ENCODE measurements at places on chromosomes 5 and 9. TPM values are rescaled to one million over a fixed set of nuclear protein-coding genes. Genes with fewer than 3 reads are reported as not detected.

The STKLD1 gene
- total RNA-seq, result 0.32 TPM

The FAXDC2 gene
- 22.5 TPM for total RNA-seq

The PCDHB12 gene
- total RNA-seq, result 1.0 TPM

The SURF6 gene
- 9.4 TPM for total RNA-seq

The OR1J2 gene
- 0.32 TPM for total RNA-seq

The RAB3C gene
- not detected for total RNA-seq

The NPR3 gene
- total RNA-seq, result 154 TPM

The STPG3 gene
- not detected for total RNA-seq

The PRR16 gene
- total RNA-seq, result 26.3 TPM

The SLC34A1 gene
- not detected for total RNA-seq

The PCDHA3 gene
- 0.11 TPM for total RNA-seq

The CORO2A gene
- 0.91 TPM for total RNA-seq

The ADAMTSL2 gene
- total RNA-seq, result 0.11 TPM

The GPX3 gene
- total RNA-seq, result 97.7 TPM

The HMGCS1 gene
- total RNA-seq, result 75.9 TPM

The SH2D3C gene
- total RNA-seq, result 0.52 TPM

The PDZD2 gene
- 0.76 TPM for total RNA-seq

The FSTL4 gene
- total RNA-seq, result not detected

The MEGF10 gene
- total RNA-seq, result 0.78 TPM
